ENCODE measurements at places on chromosomes 1 and 21. TPM values are rescaled to one million over a fixed set of nuclear protein-coding genes. Genes with fewer than 3 reads are reported as not detected.
A peak's percentile ranks its signal among the peaks of the same experiment; 100 is the strongest.

The CYP4A11 gene
- 2.2 TPM for total RNA-seq

The BACE2 gene
- 37.3 TPM for total RNA-seq

The KRTAP19-3 gene
- total RNA-seq, result not detected

- DNase-seq, result peak; percentile 63
These were observed 208.2 kb downstream of the S1PR1 start for GRCh38 chr1:101444873-101445618.

DNA sequence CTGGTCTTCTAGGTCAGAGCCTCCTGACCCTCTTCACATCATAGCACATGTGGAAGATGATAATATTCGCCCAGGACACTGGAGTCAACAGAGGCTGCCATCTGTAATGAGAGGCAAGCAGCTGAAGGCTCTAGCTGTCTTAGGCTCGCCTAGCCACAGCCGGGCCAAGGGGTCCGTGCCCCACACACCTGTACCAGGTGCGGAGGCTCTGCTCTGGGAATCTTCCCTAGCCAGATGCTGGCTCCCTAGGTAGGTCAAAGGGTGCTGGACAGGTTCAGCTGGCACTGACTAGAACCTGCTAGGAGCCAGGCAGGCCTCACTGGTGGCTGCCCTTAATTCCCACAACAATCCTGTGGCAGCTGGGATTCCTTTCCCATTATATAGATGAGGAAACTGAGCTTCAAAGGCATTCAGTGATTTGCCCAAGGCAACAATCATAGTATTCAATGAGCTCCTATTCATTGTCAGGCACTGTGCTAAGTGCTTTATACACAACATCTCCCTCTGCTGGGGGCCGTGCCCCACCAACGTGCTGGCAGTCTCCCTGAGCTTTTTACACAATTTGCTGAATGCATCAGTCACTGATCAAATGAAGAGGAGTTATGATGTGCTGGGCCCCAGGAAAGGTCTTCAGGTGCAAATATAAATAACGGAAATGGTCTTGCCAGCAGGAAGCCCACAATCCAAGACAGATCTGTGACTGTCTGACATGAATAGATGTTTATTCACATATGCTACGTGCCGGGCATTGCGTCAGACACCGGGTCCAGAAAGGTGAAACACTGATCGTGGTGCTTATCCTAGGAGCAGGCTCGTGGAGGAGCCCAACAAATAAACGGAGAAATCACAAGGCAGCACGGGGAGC is 58.0 kb downstream of the DDX20 start:
- DNase-seq, result no peak

GRCh38 chr1:119631433-119632102 is 16.5 kb downstream of the ZNF697 start:
- peak; percentile 84 for DNase-seq

All from umbilical cord (tissue), 2 donors.